ENCODE measurements at places on chromosomes 16 and 17. TPM values are rescaled to one million over a fixed set of nuclear protein-coding genes. Genes with fewer than 3 reads are reported as not detected.
A peak's percentile ranks its signal among the peaks of the same experiment; 100 is the strongest.

TSPOAP1 gene
- total RNA-seq = 0.76 TPM

HSF4 gene
- 6.4 TPM for total RNA-seq

OTOA gene
- total RNA-seq = not detected

KCNJ18 gene
- total RNA-seq = not detected

MYH2 gene
- total RNA-seq = 0.65 TPM

- DNase-seq = no peak
Measured at GRCh38 chr17:38848557-38848891, 5.0 kb downstream of the RPL23 start.

DNA sequence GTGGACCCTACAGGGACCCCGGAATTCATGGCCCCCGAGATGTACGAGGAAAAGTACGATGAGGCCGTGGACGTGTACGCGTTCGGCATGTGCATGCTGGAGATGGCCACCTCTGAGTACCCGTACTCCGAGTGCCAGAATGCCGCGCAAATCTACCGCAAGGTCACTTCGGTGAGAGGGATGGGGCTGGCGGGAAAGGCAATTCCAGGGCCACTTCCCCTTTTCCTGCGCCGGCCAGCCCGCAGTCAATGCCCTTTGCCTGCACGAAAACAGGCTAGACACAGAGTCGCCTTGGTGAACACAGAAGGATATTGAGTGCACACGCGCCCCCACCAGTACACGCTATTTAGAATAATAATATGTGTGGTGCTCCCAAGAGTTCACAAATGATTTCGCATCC is 4.0 kb downstream of the WNK4 start:
- no peak for DNase-seq

DNA sequence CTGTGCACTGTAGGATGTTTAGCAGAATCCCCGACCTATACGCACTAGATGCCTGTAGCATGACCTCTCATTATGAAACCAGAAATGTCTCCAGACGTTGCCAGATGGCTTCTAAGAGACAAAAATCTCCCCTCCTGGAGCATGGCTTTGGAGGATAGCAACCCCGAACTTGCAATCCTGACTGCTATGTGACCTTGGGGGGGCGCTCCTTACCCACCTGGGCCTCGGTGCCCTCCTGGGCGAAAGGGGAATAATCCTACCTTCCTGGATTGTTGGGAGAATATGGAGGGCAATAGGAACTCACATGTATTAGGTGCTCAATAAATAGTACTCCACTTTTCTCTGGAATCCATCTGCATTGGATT is 8.1 kb downstream of the MRM1 start:
- no peak for DNase-seq

GRCh38 chr16:11300560-11300892 is 19.4 kb upstream of the PRM1 start:
- DNase-seq = no peak

- no peak for DNase-seq
Measured at GRCh38 chr16:71627731-71628181, 1.8 kb downstream of the MARVELD3 start.

- peak; percentile 29 for DNase-seq
Measured at GRCh38 chr16:89815639-89816348, 653 bp downstream of the FANCA start.
